ENCODE measurements at places on chromosomes 5 and 9. TPM values are rescaled to one million over a fixed set of nuclear protein-coding genes. Genes with fewer than 3 reads are reported as not detected.

TRPM6 gene
- 2.5 TPM for total RNA-seq

CAMK2A gene
- total RNA-seq = 0.54 TPM

MCCC2 gene
- 42.6 TPM for total RNA-seq

RNF14 gene
- 66.0 TPM for total RNA-seq

FOXE1 gene
- total RNA-seq = 2.3 TPM

ERAP2 gene
- total RNA-seq = 1.1 TPM

PKD2L2 gene
- not detected for total RNA-seq

ZFR gene
- total RNA-seq = 67.1 TPM

PAEP gene
- 0.32 TPM for total RNA-seq

UNC5A gene
- 0.77 TPM for total RNA-seq

CARD9 gene
- total RNA-seq = 0.34 TPM

GABRG2 gene
- total RNA-seq = not detected

PGM5 gene
- not detected for total RNA-seq

AIF1L gene
- total RNA-seq = 2.1 TPM

ANKS6 gene
- 11.3 TPM for total RNA-seq

PTTG1 gene
- total RNA-seq = 182 TPM

HIGD2A gene
- 255 TPM for total RNA-seq

CTNND2 gene
- total RNA-seq = 0.04 TPM

CDH6 gene
- 0.12 TPM for total RNA-seq

KLF4 gene
- 36.8 TPM for total RNA-seq

LCN9 gene
- total RNA-seq = 0.14 TPM

ADAMTS16 gene
- 1.4 TPM for total RNA-seq

CBY3 gene
- total RNA-seq = not detected

LECT2 gene
- not detected for total RNA-seq

PCDHAC1 gene
- total RNA-seq = 1.5 TPM

FRMD3 gene
- 6.4 TPM for total RNA-seq

FBP2 gene
- not detected for total RNA-seq

TRIM36 gene
- total RNA-seq = 2.0 TPM

PCDHA12 gene
- 2.8 TPM for total RNA-seq

C9 gene
- not detected for total RNA-seq

SCGB3A2 gene
- not detected for total RNA-seq

PRLR gene
- total RNA-seq = 0.02 TPM

CA9 gene
- total RNA-seq = 8.9 TPM

CCL21 gene
- not detected for total RNA-seq

KCNV2 gene
- not detected for total RNA-seq

EIF4E1B gene
- total RNA-seq = not detected

GHR gene
- total RNA-seq = 0.06 TPM

Measured in A549 treated with dexamethasone at 1 μM for 4 hours (cell line).